Stimulated activated CD8-positive, alpha-beta memory T cell treated with anti-CD3 and anti-CD28 coated beads, Interleukin-4, amount 100 ng/mL, for 24 hours (primary cell): ENCODE measurements at places on chromosomes 3 and 15.

DNA sequence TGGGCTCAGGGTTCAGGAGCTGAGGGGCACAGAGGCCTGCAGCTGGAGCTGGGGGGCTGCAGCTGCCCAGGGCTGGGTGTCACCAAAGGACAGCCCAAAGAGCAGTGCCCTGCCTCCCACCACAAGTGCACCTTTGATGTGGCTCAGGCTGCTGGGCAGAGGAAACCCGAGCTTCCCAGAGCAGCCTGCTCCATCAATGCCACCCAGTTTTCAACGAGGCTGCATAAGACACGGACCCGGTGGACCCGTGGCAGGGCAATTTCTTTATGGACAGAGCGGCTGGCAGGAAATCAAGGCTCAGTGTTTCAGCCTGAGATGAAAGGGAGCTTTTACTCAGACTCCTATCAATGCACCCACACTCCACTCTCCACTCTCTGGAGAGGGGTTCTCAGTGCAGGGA is 18.7 kb downstream of the SEMA5B start:
- DNase-seq: no peak

DNA sequence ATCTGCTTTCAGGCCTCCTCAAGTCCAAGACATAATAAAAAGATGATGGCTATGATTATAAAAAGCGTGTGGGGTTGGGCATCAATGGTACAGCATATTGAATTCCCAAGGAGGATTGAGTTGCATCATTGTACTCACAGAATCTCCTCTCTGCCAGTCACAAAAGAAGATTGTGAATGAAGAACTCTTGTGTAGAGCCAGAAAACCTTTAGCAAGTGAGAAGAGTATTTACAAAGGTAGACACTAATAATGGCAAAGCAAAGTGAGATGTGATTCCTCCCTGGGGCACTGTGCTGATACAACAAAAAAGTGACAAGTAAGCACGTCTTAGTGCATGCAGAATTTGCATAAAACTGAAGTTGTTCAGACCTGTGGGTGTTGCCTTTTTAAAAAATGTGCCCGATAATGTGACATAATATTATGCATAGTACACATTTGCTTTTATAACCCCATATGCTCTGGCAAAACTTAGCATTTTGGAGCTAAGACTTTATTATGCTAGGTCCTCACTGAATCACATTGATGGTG is 291.2 kb upstream of the TBC1D5 start:
- DNase-seq: no peak

DNA sequence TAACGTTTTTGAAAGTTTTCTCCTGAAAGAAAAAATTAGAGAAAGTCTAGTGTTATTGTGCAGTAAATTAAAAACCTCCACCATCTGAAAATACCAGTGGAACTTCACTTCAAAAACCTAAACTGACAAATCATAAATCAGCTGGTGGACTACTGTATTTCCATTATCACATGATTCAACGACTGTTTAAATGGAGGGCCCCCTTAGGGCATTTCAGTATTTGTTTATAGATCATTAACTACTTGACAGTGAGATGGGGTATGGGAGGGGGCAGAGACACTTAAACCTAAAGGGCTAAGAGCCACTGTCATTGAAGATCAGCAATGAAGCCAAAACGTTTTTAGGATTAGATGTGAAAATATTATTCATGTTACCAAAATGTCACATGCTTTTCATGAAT is 8.8 kb upstream of the C15orf61 start:
- DNase-seq: no peak

- DNase-seq: no peak
Measured at GRCh38 chr3:64895991-64896895, 208.4 kb upstream of the ADAMTS9 start.

- no peak for DNase-seq
Measured at GRCh38 chr3:25502233-25502632, 74.2 kb downstream of the RARB start.

GRCh38 chr3:195403841-195404408 is 38.9 kb downstream of the ACAP2 start:
- no peak for DNase-seq

GRCh38 chr3:111541911-111542483 is at the start of gene CD96:
Gene CD96, plus strand, starts transcription at chr3:111542197. Its CDS starts 52 bp downstream, at chr3:111542249.
- peak; percentile 33 for DNase-seq

DNA sequence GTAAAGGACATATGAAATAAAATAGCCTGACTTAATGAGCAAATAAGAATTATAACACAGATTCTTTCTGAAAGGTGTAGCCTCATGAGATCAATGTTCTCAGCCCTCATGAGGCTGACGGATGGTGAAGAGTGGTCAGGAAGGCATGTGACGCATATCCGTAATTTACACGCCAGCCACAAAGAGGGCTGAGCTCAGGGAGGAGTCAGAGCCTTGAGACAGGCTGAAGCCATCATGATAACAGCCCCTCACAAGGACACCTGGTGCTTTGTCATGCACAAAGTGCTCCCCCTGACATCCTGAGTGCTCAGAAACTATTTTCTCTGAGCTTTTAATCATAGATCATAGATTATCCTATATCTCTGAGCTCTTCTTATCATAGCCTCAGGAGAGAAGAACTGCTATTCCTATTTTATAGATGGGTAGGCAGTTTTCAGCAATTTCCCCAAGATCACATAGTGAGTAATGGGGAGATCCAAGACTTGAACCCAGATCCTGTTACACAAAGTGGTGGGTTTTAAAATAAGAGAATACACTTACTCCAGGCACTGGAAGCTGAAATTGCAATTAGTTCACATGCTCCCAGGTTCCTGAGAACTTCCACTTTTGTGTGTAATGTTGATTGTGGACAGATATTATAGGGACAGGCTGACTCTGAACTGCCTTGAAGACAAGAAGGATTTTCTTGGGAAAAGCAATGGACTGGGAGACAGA is 267.1 kb downstream of the RPLP1 start:
- peak; percentile 39 for DNase-seq

DNA sequence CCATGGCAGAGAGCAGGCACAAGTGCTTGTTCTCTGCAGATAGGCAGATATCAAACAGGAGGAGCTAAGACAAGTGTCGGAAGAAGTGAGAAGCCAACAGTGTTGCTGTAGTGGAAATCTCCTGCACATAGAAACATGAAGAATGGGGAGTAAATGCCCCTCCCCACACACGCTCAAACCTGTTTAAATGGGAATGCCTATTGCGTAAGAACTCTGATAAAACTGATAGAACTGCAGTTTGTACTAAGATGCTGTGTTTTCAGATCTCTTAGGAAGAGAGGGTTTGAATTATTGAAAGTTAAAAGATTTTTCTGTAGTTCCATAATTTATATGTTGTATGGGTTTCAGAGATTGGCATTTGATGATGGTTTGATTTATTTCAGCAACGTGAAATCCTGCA is 19.6 kb downstream of the EIF2AK4 start:
- DNase-seq: no peak

DNA sequence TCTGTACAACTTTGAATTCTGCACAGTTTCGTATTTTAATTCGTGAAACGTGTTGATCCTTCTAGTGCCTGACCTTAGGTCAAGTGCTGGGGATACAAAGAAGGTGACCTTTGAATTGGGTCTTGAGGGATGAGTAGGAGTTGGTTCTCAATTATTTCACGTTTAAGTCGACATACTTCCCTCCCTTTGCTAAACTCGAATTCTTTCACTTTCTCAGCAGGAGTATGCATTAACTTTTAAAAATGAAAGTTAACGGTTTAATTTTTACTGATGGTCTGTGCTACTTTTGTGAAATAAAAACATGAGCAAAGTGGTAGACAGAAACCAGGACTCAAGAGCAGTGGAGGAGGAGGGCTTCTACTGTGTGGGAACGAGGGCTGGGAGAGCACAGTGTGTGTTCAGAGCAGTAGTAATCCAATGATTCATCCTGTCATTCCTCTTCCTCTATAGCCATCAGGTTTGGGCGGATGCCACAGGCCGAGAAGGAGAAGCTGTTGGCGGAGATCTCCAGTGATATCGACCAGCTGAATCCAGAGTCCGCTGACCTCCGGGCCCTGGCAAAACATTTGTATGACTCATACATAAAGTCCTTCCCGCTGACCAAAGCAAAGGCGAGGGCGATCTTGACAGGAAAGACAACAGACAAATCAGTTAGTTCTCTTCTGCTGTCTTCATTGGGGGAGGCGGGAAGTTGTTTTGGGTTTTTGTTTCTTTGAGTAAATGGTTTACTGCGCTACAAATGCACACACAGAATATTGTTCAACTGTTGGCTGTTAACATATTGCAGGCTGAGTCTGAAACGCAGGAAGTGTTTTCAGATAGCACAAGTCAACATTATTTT is 78.6 kb upstream of the TSEN2 start:
- no peak for DNase-seq

GRCh38 chr3:194250098-194251002 is 100.8 kb downstream of the CPN2 start:
- no peak for DNase-seq

- no peak for DNase-seq
Measured at GRCh38 chr3:134362221-134362620, 12.0 kb downstream of the AMOTL2 start.

GRCh38 chr3:127156338-127157050 is 36.4 kb upstream of the PRR23E start:
- DNase-seq: no peak

DNA sequence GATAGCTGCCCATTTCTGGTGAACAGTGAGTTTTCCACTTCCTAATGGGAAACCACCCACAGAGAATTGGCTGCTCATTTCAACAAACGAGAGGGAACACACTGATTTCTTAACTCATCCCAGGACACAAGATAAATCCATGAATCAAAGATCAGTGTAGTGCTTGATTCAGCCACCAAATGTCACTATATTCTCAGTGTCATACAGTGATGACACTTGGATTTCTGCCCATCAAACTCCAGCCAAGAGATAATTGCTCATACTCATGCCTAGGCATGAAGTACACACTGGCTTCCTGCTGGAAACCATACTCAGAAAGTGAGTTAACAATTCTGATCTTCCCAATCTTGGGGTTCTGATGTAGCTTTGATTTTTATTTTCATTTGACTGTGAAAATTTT is 35.4 kb upstream of the GRM7 start:
- no peak for DNase-seq

DNA sequence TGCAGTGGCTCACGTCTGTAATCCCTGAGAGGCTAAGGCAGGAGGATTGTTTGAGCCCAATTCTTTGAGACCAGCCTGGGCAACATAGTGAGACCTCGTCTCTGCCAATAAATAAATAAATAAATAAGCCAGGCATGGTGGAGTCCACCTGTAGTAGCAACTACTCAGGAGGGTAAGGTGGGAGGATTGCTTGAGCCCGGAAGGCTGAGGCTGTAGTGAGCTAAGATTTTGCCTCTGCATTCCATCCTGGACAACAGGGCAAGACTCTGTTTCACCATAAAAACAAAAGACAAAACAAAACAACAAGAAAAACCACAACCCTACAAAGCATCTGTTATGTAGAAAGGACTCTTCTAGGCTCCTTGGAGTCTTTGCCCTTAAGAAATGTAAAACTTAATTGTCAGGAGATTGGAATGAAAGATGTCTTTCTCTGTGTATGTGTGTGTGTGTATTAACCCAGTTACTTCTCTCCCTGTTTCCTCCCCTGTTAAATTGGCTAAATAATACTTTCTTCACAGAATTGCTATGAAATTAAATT is 9.5 kb downstream of the NECTIN3 start:
- no peak for DNase-seq

- DNase-seq: no peak
Measured at GRCh38 chr3:125128861-125129501, 73.2 kb upstream of the HEG1 start.

DNA sequence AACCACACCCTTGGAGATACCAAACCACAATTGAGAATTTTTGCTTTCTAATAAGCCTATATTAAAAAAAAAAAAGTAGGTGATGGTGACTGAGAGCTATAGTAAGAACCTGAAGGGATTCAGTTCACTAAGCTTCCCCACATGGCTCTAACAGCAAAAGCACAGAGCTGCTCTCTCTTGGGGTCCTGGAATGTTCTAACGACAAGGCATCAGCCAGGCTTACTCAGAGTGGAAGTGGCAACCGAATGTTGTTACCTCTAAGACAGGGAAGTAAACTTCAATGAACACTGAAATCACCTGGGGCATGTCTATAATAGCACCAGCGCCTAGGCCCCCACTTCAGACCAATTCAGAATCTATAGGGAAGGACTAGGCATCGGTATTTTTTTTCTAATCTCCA is 397.7 kb downstream of the MAGI1 start:
- no peak for DNase-seq

DNA sequence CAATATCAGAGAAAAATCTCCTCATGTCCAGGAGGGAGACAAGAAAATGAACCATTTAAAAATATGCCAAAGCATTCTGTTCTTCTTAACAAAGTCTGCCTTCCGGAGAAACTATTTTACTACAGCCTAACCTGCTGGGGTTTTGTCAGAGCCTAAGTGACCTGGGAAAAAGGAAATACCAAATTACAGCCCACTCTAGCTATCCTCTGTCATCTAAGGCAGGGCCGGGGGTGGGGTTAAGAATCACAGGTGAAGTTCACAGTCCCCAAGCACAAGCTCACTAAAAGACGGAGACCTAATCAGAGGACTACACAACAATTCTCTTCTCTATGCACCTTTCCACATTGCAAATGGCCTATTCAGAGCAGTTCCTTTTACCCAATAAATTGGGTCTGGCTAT is 116.6 kb downstream of the TRIM42 start:
- DNase-seq: no peak

DNA sequence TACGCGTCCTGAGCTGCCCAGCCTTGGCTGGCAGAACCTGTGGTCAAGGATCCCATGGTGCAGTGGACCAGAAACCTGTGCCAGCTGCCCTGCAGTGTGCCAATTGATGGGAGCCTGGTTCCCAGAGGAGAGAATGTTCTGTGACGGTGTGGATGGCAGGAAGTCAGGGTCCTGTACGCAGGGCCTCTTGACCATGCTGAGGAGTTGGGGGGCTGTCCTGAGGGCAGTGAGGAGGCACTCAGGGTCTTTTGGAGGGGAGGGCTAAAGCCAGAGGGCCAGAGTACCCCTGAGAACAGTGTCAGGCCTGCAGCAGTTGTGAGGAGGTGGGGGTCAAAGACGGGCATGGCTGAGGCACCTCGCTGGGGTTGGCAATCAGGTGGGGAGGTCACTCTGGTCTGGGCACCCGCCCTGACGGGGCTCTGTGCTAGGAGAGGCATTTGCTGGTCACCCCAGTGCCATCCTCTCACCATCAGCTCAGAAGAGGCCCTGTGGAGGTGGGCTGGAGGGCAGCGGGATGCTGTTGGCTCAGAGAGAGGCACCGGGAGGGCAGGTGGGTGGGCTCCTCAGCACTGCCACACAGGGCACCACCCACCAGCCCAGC is 61.0 kb downstream of the SCN5A start:
- DNase-seq: no peak

DNA sequence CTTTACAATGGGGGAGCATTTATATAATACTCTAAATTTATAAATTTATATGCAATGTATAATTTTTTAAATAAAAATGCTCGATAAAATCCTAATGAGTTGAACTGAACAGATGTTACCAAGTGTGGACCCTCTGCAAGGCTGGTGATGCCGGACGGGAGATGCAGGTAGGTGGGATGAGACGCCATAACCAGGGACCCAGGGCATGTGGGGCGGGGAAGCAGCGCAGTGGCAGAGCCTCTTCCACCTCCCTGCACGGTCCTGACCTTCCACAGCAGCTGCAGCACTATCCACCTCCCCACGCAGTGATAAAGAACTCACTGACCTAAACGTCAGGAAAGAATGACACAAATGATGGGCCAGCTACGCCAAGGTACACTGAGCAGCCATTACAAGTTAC is 12.8 kb downstream of the PCSK6 start:
- DNase-seq: no peak
